WERI-Rb-1 (cell line): ENCODE measurements at places on chromosomes 13 and 19.

DNA sequence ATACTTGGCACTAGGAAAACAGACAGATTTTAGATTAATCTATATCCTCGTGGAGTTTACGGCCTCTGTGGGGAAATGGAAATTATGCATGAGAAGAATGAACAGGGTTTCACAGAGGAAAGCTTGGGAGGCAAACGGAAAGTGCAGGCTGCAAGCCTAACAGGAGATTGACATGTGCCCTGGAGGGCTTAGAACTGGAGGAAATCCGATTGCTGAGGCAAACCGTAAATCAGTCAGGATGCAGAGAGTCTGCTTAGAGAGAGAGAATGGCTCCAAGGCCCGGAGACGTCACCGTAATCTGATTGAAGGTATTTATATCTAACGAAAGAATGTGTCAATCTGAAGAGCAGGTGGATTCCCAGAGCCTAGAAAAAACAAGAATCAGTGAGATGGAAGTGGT is 143.2 kb downstream of the KATNAL1 start:
- peak; percentile 63 for DNase-seq

- no peak for DNase-seq
Measured at GRCh38 chr13:32370805-32371204, 55.5 kb downstream of the BRCA2 start.

DNA sequence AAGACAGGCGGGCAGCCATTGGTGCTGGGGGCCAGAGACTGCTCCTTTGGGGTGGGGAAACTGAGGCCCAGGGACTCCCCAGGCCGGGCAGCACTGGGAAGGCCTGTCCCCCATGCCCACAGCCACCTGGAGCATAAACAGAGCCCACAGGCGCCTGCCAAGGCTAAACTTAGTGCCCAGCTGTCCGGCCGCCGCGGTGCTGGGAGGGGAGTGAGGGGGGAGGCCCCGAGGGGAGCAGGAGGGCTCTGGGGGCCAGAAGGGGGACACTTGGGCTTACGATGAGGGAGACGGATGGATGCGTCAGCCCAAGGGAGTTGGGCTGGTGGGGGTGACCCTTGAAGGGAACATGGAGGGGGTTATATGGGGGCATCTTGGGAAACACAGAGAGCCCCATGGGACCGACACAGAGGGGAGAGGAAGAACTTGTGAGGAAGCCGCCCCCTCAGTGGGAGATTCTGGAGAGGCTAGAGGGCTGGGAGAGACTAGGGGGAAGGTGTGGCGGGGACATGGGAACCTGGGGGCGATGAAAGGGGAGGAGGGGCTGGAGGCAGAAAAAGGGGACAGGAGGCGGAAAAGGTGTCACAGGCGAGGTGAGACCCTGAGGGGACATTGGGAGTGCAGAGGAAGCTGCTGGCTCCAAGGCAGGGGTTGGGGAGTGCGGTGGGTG is 2.2 kb downstream of the CERS1 start:
- no peak for DNase-seq

DNA sequence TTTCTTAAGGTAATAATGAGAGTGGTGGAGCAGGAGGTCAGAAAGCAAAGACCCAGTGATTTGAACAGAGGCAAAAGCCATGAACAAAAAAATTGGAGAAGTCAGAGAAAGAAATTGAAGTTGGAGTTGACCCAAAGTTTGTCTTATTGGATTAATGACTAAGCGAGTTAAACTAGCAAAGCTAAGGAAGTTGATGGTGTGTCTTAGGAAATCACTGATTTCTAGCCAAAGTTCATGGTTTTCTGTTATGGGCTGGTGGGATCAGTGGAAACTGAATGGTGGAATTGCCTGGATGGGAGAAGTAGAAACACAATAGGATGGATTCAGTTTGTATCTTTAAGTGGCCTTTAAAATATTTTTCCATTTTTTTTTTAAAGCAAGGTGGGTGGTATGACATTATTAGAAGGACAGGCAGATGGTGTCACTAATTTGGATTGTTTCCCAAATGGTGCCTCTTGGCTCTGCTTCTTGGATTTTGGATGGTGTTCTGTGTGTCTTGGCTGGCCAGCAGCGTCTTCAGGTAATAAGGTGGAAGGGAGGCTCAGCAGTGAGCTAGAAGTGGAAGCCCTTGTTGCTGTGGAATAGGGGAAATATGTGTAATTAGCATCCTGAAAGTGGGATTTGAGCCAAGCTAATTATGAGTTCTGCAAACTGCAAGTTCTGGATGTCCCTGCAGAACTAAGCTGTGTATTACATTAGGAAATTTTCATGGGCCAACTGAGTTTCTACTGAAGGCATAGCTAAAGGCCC is 302.9 kb downstream of the LMO7 start:
- DNase-seq: no peak

DNA sequence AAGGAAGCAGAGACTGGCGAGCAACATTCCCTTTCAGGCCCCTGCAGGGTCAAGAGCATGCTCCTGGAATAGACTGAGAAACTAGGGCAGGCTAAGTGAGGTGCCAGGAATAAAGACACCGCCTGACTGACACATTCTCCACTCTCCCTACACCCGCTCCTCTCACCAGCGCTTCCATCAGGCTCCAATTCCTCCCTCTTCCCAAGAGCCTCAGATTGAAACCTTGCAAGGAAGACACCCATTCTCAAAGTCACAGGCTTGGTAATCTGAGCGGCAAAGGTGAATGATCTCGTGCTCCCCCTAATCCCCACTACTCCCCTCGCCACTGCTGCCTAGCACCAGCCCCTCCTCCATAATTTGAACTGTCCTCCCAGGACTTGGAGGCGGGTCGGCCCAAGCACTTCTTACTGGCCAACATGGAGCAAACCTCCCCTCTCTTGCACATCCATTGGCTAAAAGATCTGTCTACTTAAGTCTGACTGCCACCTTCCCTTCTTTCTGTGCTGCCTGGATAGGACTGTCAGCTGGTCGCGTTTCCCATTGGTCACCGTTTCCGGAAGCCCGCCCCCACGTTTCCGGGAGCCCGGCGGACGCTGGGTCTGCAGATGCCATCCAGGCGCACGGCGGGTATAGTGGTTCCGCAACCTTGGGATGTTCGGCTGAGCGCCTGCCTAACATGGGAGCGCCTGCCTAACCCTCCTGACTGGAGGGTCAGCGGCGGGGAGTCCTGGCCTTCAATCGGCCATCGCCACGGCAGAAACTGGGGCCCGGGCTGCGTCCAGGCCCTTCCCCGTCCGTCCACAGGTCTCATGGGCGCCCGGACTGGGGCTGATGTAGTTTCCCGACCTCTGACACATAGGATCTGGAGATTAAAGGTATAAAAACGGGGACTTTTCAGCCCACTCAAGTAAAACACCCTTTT is 33.6 kb downstream of the ZNF383 start:
- DNase-seq: peak; percentile 96

DNA sequence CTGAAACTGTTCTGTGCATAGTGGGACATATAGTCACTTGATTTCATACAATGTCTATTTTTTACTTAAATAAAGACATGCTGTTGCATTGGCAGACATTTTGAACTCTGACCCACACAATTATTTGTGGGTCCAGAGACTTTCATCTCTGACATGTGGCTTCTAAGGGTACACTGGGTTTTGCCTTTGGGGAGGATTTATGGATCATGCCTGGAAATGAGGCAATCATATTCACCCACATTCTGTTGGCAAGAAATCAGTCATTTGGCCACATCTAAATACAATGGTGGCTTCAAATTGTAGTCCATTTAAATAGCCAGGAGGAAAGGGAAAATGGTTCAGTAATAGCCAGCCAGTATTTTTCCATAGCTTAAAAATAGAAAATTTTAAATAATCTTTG is 238.3 kb upstream of the KLF12 start:
- no peak for DNase-seq

- no peak for DNase-seq
Measured at GRCh38 chr19:14957464-14957863, 16.2 kb downstream of the OR7C2 start.

- DNase-seq: no peak
Measured at GRCh38 chr13:37132211-37132610, 26.7 kb upstream of the CSNK1A1L start.

DNA sequence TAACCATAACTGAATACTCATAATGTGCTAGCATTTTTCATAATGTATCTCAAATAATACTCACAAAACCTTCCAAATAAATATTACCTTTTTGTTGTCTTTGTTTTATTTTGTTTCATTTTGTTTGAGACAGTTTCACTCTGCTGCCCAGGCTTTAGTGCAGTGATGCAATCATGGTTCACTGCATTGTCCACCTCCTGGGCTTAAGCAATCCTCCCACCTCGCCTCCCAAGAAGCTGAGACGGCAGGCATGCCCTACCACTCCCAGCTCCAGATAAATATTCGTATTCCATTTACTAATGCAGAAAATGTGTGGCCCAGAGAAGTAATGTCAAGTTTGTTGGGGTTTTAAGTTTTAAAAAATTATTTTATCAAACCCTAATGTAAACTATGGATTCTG is 739.1 kb downstream of the GPC5 start:
- no peak for DNase-seq

DNA sequence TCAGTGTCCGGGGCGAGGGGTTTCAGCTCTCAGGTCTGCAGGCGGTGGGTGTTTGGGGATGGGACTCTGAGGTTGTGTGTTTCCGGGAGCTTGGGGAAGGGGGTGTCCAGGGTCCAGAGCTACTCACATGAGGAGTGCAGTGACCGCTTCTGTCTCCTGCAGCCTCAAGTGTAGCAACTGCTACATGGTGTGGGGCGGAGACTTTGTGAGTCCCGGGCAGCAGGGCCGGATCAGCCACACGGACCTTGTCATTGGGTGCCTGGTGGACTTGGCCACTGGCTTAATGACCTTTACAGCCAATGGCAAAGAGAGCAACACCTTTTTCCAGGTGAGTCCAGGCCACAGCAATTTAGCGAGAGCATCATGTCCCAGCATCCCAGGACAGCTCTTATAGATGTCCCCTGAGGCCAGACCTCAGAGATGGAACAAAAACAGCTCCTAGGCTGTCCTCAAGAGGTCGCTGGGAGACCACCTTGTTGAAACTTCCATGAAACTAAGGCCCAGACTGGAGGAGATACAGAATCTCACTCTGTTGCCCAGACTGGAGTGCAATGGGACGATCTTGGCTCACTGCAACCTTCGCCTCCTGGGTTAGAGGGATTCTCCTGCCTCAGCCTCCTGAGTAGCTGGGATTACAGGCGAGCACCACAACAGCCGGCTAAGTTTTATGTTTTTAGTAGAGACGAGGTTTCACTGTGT is 44.9 kb downstream of the RYR1 start:
- DNase-seq: peak; percentile 65
